Skin of body (tissue), 3 donors: ENCODE measurements at places on chromosomes 16 and 17. TPM values are rescaled to one million over a fixed set of nuclear protein-coding genes. Genes with fewer than 3 reads are reported as not detected.

GRCh38 chr16:50448981-50449380, 80.2 kb upstream of the BRD7 start:
- DNase-seq: no peak

DNA sequence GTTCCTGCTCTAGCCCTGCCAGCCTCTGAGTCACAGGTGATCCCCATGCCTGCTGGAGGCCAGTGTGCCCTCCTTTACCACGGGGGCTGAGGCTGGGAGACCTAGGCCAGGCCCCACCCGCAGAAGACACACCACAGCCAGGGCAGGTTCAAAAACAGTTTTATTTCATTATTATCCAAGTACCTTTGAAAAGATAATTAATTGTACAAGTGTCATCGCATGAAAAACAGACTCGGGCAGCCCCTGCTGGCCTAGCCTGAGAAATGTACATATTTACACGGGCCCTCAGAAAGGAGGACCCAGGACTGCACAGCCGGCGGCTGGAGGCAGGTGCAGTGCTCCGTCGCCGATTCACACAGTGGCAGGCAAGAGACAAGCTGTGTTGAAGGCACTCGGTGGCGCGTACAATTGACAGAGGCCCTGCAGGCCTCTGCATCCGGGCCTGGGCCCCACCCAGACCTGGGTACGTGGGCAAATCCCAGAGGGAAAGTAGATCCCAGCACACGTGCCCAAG, 4.4 kb downstream of the PDIA2 start:
- no peak for DNase-seq

GRCh38 chr17:78341559-78342448, 18.1 kb downstream of the SOCS3 start:
- peak; percentile 51 for DNase-seq

DNA sequence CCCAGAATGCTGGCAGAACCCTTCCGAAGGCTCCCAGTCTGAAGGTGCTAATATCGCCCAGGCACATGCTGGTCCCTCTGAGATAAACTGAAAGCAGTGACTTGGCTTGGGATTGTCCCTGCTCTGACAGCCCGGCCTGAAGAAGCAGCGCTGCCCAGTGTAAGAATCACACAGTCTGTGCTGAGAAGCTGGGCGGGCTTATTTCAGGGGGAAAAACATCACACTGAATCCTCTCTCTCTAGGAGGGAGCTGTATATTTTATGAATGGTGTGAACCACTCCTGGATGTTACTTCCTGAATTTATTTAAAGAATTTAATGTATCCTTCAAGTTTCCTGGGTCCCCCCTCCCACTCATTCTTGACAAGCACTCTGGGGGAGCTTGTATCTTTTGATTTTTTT, 36.3 kb downstream of the GAS7 start:
- no peak for DNase-seq

DNA sequence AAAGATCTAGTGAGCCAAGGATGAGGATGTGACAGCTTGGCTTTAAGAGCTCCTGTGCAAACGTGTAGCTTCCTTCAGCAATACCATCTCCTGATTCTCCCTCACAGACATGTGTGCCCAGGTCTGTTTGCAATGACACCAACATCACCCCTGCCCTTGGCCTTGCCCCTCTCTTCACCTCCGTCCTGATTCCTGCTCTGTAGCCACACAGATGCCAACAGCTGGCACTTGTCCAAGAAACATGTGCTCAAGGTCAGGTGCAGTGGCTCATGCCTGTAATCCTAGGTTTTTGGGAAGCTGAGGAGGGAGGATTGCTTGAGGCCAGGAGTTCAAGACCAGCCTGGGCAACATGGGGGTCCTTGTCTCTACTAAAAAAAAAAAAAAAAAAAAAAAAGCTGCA, 103.8 kb upstream of the CRHR1 start:
- DNase-seq: no peak

- DNase-seq: peak; percentile 46
These were observed 17.3 kb downstream of the SOCS3 start for GRCh38 chr17:78342449-78343186.

- DNase-seq: no peak
These were observed 718 bp downstream of the NDUFAB1 start for GRCh38 chr16:23595246-23595950.

DNA sequence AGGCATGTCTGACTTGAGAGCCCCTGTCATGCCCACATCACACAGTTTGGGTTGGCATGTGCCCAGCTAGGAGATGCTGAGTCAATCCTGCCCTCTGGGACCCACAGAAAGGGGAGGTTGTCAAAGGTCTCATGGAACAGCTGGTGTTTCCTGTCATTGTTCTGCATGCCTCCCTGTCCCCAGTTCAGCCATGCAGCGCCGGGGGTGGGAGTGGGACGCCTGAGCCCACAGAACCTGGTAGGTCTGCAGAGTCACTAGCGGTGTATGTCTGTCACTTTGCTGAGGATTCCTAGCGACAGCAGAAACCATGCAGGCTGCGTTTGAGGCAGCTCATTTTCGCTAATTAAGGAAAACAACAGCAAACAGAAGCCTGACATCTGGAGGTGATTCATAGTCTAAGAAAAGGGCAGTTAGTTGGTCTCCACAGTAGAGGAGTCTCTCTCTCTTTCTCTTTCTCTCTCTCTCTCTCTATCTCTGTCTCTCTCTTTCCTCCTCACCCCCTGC, 19.6 kb upstream of the CCL1 start:
- no peak for DNase-seq

DNA sequence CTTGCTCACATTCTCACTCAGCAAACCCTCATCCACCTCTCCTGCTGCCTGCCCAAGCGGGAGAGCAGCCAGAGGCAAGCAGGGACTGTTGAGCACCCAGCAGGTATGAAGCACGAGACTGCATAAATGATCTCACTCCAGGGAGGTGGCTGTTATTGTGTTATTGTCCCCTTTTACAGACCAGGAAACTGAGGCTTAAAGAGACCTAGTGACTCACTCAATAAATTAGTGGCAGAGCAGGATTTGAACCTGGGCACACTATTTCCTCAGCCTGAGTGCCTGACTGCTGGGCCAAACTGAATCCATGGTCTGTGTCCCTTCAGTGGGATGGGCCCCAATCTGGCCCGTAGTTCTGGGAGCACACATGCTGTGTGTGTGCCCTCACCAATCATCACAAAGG, 12.3 kb upstream of the MAP2K3 start:
- DNase-seq: no peak

DNA sequence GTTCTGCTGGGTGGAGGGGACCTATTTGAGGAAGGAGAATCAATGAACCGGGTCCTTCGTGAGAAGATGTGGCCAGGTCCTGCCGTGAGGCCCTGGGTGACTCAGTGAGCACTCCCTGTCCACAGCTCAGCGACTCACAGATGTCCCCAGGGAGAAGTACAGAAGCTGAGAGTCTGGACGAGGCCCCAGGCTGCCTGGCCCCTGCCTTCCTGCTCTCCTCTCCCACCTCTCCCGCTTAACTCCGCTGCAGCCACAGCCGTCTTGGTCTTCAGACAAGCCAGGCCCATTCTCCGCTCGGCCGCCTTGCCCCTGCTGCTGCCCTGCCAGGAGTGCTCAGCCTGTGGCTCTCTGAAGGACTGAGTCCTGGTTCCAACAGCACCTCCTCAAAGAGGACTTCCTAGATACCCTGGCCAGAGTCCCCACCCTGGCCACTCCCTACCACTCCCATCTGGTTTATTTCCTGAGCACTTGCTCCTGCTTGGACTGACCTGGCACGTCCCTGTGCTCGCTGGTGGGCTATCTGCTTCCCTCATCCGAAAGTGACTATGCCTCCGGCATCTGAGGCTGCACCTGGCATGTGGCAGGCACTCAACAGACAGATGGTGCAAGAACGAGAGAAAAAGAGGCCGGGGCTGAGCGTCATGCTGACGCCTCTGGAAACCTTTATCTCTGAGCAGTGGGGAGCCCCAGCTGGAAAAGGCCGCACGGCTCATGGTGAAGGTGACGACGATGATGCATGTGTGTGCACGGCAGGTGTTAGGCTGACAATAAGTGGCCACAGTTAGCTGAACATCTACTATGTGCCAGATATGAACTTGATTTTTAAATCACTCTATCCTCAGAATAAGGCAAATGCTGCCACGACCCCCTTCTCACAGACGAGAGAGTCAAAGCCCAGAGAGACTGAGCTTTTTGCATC, 9.2 kb upstream of the TNFRSF13B start:
- DNase-seq: no peak

GRCh38 chr17:50440838-50441829, 15.1 kb downstream of the ACSF2 start:
- DNase-seq: no peak

DNA sequence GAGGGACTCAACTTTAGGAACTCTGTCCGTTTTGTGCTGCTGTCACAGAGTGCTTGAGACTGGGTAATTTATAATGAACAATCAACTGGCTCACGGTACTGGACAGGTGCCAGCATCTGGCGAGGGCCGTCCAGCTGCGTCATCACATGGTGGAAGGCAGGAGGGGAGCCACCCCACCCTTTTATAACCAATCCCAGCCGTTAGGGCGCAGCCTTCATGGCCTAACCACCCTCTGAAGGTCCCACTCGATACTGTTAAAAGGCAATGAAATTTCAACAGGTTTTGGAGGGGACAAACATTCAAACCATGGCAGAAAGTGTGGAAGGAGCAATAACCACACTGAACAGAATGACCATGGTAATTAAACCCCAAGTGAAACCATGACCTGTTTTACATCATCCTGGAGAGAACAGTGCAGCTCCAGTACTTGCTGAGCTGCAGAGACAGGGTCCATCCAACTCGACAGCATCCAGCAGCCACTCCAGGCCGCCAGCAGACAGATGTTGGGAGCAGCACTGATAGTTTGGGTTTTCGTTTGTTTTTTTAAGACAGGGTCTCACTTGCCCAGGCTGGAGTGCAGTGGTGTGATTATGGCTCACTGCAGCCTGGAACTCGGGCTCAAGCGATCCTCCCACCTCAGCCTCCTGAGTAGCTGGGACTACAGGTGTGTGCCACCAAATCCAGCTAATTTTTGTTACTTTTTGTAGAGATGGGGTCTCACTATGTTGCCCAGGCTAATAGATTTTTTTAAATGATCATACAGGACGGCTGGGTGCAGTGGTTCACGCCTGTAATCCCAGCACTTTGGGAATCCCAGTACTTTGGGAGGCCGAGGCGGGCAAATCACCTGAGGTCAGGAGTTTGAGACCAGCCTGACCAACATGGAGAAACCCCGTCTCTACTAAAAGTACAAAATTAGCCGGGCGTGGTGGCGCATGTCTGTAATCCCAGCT, 11.0 kb downstream of the CHMP6 start:
- DNase-seq: no peak

- no peak for DNase-seq
These were observed 28.3 kb downstream of the ETV4 start for GRCh38 chr17:43517615-43518386.

- DNase-seq: no peak
These were observed 330.3 kb downstream of the BCAS3 start for GRCh38 chr17:61007980-61008379.

DNA sequence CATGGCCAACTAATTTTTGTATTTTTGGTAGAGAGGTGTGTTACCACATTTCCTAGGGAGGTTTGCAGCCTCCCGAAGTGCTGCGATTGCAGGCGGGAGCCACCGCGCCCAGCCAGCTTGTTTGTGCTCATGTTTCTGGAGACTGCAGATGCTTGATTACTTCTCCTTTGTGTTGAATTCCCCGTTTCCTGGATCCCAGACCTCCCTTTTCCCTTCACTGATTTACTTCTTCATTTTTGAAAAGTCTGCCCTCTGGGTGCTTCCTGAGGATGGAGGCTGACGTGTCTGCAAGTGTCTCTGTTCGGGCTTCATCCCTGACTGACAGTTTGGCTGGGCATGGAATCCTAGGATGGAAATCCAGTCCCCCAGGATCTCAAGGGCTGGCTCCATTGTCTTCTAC, 7.0 kb upstream of the TRIM47 start:
- DNase-seq: no peak

DNA sequence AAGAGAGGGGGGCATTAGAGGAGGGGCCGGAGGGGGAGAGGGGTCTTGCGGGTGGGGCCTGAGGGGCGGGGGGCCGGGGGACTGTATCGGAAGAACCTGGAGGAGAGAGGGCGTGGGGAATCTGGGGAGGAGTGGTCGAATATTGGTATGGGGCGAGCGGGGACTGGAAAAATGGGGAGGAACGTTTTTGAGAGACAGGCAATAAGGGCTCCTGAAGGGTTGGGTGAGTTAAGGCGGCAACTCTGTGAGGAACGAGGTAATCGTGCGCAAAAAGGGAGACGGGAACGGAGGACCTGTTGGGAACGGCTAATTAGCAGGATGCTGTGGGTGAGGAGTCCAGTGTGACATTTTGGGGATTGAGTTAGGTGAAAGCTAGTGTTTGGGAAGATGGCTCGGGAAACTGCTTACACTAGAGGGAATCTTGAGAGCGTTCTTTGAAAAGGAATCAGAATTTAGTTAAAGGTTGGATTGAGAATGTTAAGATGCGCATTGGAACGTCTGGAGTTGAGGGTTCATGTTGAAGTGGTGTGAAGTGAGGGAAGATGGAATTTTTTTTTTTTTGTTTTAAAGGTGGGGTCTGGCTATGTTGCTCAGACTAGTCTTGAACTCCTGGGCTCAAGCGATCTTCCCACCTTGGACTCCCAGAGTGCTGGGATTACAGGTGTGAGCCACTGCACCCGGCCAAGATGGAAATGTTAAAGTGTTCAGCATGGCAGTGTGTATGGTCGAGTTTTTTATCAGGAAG, 662 bp downstream of the WIPF2 start:
- peak; percentile 80 for DNase-seq

GRCh38 chr16:55949518-55949917, 74.3 kb upstream of the CES5A start:
- DNase-seq: no peak

GRCh38 chr16:19935694-19936093, 51.0 kb upstream of the GPRC5B start:
- no peak for DNase-seq

- no peak for DNase-seq
These were observed 660 bp downstream of the RBBP6 start for GRCh38 chr16:24539850-24540601.

GRCh38 chr17:65576939-65577338, 15.5 kb upstream of the AXIN2 start:
- no peak for DNase-seq

DNA sequence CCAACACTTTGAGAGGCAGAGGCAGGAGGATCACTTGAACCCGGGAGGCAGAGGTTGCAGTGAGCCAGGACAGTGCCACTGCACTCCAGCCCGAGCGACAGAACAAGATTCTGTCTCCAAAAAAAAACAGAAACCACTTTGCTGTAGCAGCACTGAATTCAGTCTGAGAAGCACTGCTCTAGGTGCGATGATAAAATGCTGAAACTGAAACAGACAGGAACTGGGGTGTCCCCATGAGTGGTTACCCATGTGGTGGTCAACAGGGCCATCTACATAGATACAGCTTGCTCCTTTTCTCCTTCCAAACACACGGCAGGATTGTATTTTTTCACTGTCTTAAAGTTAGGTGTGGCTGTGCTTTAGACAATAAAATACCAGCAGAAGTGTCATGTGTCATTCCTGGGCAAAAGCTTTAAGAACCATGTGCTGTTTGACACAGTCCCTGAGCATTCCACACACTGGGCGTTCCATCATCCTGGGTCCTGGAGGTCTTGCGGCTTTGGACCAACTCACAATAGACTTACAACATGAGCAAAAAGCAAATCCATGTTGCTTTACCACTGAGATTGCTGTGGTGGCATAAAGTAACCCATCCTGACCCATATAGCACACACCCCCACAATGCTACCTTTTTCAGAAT, 11.5 kb downstream of the GAS7 start:
- no peak for DNase-seq

Gene PRM2
- total RNA-seq: not detected

Gene SDR42E1
- total RNA-seq: 7.2 TPM

Gene DNAAF1
- total RNA-seq: not detected

Gene PARD6A
- total RNA-seq: 0.69 TPM

Gene E2F4
- total RNA-seq: 23.5 TPM

Gene CHST6
- total RNA-seq: 0.69 TPM

Gene MT1F
- 0.49 TPM for total RNA-seq

Gene ENPP7
- not detected for total RNA-seq

Gene GPR139
- total RNA-seq: not detected

Gene SPAG5
- 18.2 TPM for total RNA-seq

Gene GSDMA
- 21.1 TPM for total RNA-seq
